ENCODE measurements at places on chromosomes 2 and 18. TPM values are rescaled to one million over a fixed set of nuclear protein-coding genes. Genes with fewer than 3 reads are reported as not detected.

DNA sequence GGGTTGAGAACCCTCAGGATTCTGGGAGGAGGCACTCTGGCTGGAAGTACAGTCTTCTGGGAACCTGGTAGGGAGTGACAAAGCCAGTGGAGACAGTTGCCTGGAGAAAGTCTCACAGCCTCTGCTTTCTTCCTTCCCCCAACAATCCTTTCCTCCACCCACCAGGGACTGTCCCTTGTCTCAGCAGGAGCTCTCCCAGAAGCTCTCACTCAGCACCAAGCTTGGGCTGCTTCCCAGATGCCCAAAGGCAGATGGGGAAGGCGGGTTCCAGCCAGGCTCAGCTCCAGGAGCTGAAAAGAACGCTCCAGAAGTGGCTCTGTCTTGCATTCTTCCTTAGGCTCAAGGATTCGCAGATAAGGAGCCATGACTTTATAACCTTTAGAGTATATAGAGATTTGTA lies 7.6 kb upstream of the NAGK start:
- no peak for DNase-seq
- no peaks in the 10 kb centered on the region for H3K36me3 ChIP-seq
- H3K27me3 ChIP-seq: peaks cover 23% of the 10 kb centered on the region
- no peak overlapping the region for H3K4me3 ChIP-seq

The RAD51AP2 gene
- not detected for total RNA-seq

DNA sequence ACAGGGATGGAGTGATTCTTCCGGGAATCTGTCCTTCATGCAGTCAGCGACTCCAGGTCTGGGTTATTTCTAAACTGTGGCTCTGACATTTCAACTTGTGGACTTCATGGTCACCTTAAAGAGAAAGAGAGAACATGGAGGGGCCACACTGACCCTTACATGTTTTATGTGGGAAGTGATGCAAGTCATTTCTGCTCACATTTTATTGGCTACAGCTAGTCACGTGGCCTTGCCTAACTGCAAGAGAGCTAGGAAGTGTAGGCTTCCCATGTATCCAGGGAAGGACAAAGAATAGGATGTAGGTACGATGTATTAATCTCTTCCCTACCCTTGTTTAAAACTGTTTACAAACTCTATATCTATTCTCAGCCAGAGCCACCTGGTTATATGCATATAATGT lies 30.3 kb upstream of the AFTPH start:
- H3K4me1 ChIP-seq: peaks cover 2% of the 10 kb centered on the region
- H3K36me3 ChIP-seq: no peaks in the 10 kb centered on the region
- DNase-seq: no peak
- no peak overlapping the region for H3K4me3 ChIP-seq

- H3K36me3 ChIP-seq: no peaks in the 10 kb centered on the region
- H3K4me1 ChIP-seq: peaks cover 2% of the 10 kb centered on the region
- H3K27ac ChIP-seq: no peak overlapping the region
- no peak overlapping the region for H3K4me3 ChIP-seq
- H3K27me3 ChIP-seq: no peaks in the 10 kb centered on the region
These were observed 2182.7 kb upstream of the PIK3C3 start for GRCh38 chr18:39772155-39772919.

GRCh38 chr2:133213651-133214050 lies 354.6 kb downstream of the NCKAP5 start:
- no peak overlapping the region for H3K4me3 ChIP-seq
- peak; percentile 26 for DNase-seq
- H3K36me3 ChIP-seq: peaks cover 7% of the 10 kb centered on the region

- no peaks in the 10 kb centered on the region for H3K4me1 ChIP-seq
- no peaks in the 10 kb centered on the region for H3K27me3 ChIP-seq
These were observed 181.8 kb upstream of the GCFC2 start for GRCh38 chr2:75892490-75892889.

GRCh38 chr2:105843476-105844374 lies 99.0 kb downstream of the NCK2 start:
- H3K4me3 ChIP-seq: no peak overlapping the region
- H3K27ac ChIP-seq: no peak overlapping the region
- no peak for DNase-seq

GRCh38 chr2:82027921-82028615 lies 1723.5 kb upstream of the LRRTM1 start:
- no peaks in the 10 kb centered on the region for H3K27me3 ChIP-seq
- no peak overlapping the region for H3K4me3 ChIP-seq
- no peak overlapping the region for H3K27ac ChIP-seq
- no peaks in the 10 kb centered on the region for H3K4me1 ChIP-seq
- DNase-seq: no peak

- no peak overlapping the region for H3K4me3 ChIP-seq
- peaks cover 11% of the 10 kb centered on the region for H3K4me1 ChIP-seq
- H3K36me3 ChIP-seq: no peaks in the 10 kb centered on the region
- peak; percentile 69 for DNase-seq
- peak overlapping the region; percentile 4 for H3K27ac ChIP-seq
These were observed 162.3 kb downstream of the MREG start for GRCh38 chr2:215851082-215851481.

DNA sequence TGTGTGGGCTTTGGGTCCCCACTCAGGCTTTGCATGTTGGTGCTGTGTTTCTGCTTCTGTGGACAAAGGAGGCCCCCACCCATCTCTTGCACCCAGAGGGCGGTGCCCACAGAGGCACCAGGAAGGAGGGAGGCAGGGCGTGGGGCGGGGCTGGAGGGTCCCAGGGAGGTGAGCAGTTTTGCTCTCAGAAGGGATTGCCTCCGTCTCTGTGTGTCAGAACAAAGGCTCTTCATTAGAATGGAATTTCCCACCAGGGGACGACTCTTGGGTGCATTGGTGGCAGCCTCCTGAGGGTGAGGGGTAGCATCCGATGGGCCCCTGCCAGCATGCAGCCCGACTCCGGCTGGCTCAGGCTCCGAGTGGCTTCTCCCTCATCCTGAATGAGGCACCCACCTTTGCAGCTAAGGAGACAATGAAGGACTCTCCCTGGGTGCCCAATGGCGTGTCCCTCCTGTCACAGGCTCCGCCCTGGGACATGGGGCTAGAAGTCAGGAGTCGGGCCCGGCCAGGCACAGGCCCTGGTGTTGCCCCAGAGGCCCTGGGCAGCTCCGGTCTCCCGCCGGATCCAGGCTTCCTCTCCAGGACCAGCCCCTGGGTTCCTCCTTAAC lies 7.0 kb upstream of the ERFE start:
- H3K36me3 ChIP-seq: no peaks in the 10 kb centered on the region
- peaks cover 10% of the 10 kb centered on the region for H3K4me1 ChIP-seq
- H3K27me3 ChIP-seq: no peaks in the 10 kb centered on the region
- H3K4me3 ChIP-seq: no peak overlapping the region

The ALPG gene
- not detected for total RNA-seq

The NYAP2 gene
- total RNA-seq: not detected

DNA sequence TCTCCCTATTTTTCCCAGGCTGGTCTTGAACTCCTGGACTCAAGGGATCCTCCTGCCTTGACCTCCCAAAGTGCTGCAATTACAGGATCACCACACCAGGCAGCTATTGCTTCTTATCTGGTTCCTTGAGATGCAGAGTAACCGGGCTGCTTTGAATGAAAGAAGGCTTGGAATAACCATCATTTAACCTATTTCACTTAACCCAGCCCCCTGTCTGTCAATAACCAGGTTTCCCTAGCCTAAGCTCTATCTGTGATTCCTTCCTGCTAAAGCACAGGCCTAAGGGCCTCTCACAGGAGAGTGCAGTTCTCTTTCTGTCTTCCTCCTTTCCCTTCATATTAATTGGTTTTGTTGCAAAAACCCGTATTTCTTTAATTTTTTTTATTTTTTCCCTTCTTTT lies 393.5 kb upstream of the RAB12 start:
- H3K4me1 ChIP-seq: peaks cover 3% of the 10 kb centered on the region
- no peak for DNase-seq
- H3K27ac ChIP-seq: no peak overlapping the region
- H3K4me3 ChIP-seq: no peak overlapping the region
- H3K27me3 ChIP-seq: no peaks in the 10 kb centered on the region
- H3K36me3 ChIP-seq: no peaks in the 10 kb centered on the region

The C18orf63 gene
- not detected for total RNA-seq

- H3K4me1 ChIP-seq: no peaks in the 10 kb centered on the region
- no peak overlapping the region for H3K27ac ChIP-seq
- H3K27me3 ChIP-seq: no peaks in the 10 kb centered on the region
These were observed 78.5 kb upstream of the SULT1C3 start for GRCh38 chr2:108161298-108161697.

GRCh38 chr2:12824351-12824777 lies 107.6 kb downstream of the TRIB2 start:
- H3K4me3 ChIP-seq: no peak overlapping the region
- peak; percentile 44 for DNase-seq
- 0 out of 2 replicates have a peak overlapping the region, but pooled peaks have one; percentile 14 for H3K27ac ChIP-seq
- no peaks in the 10 kb centered on the region for H3K36me3 ChIP-seq
- peaks cover 13% of the 10 kb centered on the region for H3K4me1 ChIP-seq

The CHRNG gene
- total RNA-seq: not detected

DNA sequence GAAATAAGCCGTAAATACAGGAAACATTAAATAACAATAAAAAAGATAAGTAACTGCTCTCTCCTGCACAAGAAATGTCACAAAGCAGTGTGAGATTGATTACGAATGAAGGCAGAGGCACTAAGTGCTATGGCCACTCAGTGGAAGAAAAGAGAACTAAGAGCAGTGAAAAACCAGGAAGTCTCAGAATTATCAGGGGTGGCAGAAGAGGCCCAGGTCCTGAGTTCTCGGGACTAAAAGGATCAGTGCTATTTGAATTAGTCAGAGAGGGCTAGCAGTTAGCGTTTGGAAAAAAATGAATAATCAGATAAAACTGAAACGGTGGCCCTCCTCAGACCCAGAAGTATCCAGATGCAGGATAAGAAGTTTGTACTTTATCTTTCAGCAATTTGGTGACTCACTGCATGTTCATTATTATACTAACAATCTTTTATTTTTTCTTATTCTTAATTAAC lies 367.1 kb downstream of the ZEB2 start:
- no peaks in the 10 kb centered on the region for H3K36me3 ChIP-seq
- no peaks in the 10 kb centered on the region for H3K27me3 ChIP-seq
- peak; percentile 82 for DNase-seq
- peak overlapping the region; percentile 79 for H3K27ac ChIP-seq
- peaks cover 2% of the 10 kb centered on the region for H3K4me1 ChIP-seq
- no peak overlapping the region for H3K4me3 ChIP-seq

The GPAT2 gene
- 0.28 TPM for total RNA-seq

- no peaks in the 10 kb centered on the region for H3K27me3 ChIP-seq
- H3K27ac ChIP-seq: no peak overlapping the region
- H3K4me1 ChIP-seq: no peaks in the 10 kb centered on the region
- no peak for DNase-seq
These were observed 95.9 kb downstream of the DGKD start for GRCh38 chr2:233449921-233450863.

- no peaks in the 10 kb centered on the region for H3K36me3 ChIP-seq
- no peak overlapping the region for H3K27ac ChIP-seq
- no peaks in the 10 kb centered on the region for H3K4me1 ChIP-seq
- no peak overlapping the region for H3K4me3 ChIP-seq
- peaks cover 48% of the 10 kb centered on the region for H3K27me3 ChIP-seq
- DNase-seq: no peak
These were observed 46.8 kb downstream of the MRPS5 start for GRCh38 chr2:95074663-95075439.

GRCh38 chr18:11520536-11520935 lies 88.9 kb upstream of the SLC35G4 start:
- H3K4me3 ChIP-seq: no peak overlapping the region
- H3K27me3 ChIP-seq: no peaks in the 10 kb centered on the region
- no peaks in the 10 kb centered on the region for H3K4me1 ChIP-seq
- no peak overlapping the region for H3K27ac ChIP-seq
- no peaks in the 10 kb centered on the region for H3K36me3 ChIP-seq
- DNase-seq: no peak

- no peak overlapping the region for H3K4me3 ChIP-seq
- DNase-seq: no peak
- no peaks in the 10 kb centered on the region for H3K4me1 ChIP-seq
- peaks cover 34% of the 10 kb centered on the region for H3K27me3 ChIP-seq
- no peaks in the 10 kb centered on the region for H3K36me3 ChIP-seq
These were observed 34.3 kb upstream of the ITM2C start for GRCh38 chr2:230830428-230830827.

- no peaks in the 10 kb centered on the region for H3K27me3 ChIP-seq
- no peaks in the 10 kb centered on the region for H3K36me3 ChIP-seq
- peaks cover 7% of the 10 kb centered on the region for H3K4me1 ChIP-seq
- H3K27ac ChIP-seq: no peak overlapping the region
- H3K4me3 ChIP-seq: no peak overlapping the region
- no peak for DNase-seq
These were observed 430.6 kb upstream of the ID2 start for GRCh38 chr2:8251291-8251690.

The VWC2L gene
- not detected for total RNA-seq

The CRYGD gene
- total RNA-seq: not detected

The PTPRN gene
- 5.2 TPM for total RNA-seq

DNA sequence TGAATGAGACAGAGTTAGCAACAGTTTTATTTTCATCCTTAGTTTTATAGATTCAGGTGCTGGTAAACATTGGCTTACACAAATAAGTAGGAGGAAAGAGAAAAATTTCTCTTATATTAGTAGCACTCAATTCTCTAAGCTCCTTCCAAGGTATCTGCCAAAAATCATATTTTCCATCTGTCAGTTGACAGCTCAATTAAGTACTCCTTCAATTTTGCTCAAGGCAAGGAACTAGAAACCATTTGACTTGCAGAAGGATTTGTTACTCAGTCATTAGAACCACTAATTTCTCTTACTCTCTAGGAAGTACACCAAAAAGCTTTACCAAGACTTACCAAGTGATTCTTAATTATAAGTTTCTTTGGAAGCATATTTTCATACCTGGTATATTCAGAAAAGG lies 101.4 kb upstream of the ATP8B1 start:
- H3K27me3 ChIP-seq: peaks cover 19% of the 10 kb centered on the region
- no peak overlapping the region for H3K27ac ChIP-seq
- DNase-seq: no peak
- no peaks in the 10 kb centered on the region for H3K4me1 ChIP-seq
- H3K36me3 ChIP-seq: no peaks in the 10 kb centered on the region

- no peaks in the 10 kb centered on the region for H3K4me1 ChIP-seq
- DNase-seq: no peak
- no peak overlapping the region for H3K4me3 ChIP-seq
- H3K36me3 ChIP-seq: no peaks in the 10 kb centered on the region
- H3K27me3 ChIP-seq: no peaks in the 10 kb centered on the region
These were observed 36.2 kb upstream of the RHOB start for GRCh38 chr2:20410556-20411277.

DNA sequence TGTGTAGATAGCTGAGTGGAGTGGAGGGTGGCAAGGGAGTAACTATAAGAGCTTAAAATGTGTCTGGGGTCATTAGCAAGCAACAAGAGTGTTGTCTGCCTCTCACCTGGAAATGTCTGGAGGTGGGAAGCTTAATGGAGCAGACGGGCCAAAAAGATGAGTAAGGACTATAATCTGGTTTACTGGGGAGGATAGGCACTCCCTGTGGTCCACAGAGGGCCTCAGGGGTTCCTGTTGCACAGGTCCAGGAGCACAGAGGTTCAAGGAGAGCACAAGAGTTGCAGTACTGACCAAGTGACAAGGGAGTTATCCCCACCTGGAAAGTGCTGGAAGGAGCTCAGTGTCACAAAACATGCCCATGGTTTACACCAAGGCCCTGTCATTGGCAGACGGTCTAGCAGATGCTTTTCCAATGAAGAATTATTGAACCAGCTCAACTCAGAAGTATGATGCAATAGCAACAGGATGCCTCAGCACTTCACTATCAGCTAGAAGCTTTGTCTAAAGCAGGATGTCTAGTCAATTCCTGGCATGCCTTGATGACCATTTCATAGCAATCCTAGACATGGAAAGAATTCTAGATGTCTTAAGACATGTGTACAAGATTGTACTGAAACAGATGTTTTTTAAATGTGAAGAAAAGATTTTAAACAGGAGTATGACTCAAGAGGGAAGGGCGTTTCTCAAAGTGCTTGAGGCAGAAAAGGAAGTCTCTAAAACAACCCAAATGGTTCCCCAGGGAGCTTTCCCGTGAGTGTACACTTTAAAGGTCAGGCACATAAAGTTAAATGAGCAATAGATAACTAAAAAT lies 62.9 kb upstream of the SERPINE2 start:
- peaks cover 13% of the 10 kb centered on the region for H3K4me1 ChIP-seq
- no peak overlapping the region for H3K4me3 ChIP-seq
- H3K27me3 ChIP-seq: no peaks in the 10 kb centered on the region
- H3K36me3 ChIP-seq: no peaks in the 10 kb centered on the region
